ENCODE measurements at places on chromosomes 1 and 21.

DNA sequence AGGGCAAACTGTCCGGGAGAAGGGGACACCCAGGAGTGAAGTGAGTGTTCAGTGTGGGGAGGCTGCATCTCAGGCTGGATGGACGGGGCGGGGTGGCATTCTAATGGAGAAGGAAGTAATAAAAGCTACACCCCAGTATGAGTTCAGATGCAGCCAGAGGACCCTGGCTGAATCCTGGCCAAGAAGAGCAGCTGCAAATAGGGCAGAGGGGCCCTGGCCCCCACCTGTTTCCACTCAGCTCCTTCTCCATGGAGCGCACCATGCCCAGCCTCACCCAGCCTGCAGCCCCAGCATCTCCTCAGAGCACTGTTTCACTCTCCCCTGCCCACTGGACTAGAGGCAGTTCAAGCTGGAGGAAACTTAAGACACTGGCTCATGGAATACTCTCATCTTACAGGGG is 46.4 kb downstream of the KCND3 start:
- DNase-seq: no peak

DNA sequence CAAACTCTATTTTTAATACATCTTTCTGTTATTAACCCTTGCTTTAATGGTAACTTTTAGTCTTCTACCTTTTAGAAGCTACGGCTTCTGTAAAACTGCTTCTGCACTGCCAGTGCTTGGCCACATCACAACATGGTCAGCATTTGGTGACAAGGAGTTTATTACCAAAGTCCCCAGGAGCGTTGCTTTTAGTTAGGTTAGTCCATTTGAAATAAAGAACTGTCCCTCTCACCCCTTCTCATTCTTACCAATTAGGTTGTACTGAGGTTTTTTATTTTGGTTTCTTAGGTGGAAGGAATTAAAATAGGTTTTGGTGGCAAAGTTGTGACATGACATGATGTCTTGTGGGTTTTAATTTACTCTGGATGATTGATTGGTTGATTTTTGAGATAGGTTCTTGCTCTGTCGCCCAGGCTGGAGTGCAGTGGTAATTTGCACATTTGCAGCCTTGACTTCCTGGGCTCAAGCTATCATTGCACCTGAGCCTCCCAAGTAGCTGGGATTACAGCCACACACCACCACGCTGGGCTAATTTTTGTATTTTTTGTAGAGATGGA is 39.2 kb downstream of the SPEN start:
- no peak for DNase-seq

- no peak for DNase-seq
Observed at GRCh38 chr21:41564871-41565274, 56.9 kb upstream of the TMPRSS2 start.

DNA sequence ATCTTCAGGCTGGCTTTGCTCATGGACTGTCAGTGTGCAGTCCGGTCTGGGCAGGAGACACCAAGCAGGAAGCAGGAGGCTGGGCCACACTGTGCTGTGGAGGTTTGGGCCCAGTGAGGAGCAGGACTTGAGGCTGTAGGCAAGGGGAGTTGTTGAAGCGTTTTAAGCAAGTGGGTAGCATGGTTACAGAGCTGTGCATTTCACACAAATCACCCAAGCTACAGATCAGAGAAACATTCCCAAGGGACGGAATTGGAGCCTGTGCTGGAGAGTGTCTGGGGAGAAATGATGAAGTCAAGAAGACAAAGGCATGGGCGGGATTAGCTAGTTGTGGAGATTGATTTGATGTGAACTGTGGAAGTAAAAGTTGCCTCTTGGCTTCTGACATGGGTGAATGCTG is 60.9 kb downstream of the KIF21B start:
- DNase-seq: no peak

DNA sequence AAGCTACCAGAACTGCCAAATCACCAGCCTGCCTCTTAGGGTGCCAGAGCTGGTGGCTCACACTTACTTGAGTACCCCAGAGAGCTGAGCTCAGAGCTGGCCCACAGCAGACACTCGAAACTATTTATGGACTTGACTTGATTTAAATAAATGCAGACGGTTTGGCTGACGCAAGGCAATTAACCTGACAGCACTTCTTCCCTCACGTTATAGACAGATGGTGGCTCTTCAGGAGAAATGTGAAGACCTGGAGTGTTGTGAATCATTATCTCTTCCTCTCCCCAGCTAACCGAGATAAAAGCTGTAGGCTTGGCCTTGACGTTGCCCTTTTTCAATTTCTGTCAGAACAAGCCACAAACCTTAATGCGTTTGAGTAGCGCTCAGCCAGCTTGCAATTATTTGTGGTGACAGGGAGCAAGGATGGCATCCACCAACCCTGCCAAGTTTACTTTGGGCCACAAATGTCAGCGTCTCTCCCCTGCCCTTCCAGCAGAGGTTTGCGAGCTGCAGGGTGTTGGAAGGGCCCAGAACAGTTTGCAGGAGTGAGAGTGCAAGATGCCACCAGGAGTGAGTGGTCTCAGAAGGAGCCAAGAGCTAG is 34.0 kb upstream of the BCAR3 start:
- peak; percentile 38 for DNase-seq

GRCh38 chr1:204997591-204998355 is 45.2 kb upstream of the CNTN2 start:
- no peak for DNase-seq

DNA sequence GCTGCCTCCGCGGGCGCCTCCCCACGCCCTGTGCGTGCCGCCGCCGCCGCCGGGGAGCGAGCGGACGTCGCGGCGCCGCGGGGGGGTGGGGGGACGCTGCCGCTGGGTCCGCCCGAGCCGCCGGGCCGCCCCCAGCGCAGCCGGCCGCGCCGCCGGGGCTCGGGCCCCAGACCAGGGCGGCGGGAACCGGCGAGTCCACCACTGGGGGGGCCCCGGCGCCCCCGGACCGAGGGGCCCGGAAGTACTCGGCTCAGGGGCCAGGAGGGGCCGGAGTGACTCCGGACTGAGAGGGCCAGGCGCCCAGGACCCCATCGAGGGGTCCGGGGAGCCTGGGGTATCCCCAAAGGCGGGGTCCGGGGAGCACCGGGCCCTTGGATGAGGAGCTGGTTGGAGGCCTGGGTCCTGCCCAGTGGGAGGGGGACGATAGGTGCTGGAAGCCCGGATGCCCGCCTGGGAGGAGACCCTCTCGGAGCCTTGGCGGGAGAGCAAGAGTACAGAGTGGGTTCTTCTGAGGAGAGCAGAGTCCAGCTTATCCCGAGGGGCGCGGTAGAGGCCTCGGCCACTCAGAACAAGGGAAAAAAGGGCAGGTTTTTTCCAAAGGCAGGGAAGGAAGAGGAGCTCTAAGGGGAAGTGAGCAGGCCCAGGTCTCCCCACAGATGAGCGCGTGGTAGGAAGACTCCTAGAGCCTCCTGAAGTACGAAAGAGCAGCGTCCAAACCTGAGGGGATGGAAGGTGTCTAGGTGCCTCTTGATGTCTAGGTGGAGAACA is 556 bp downstream of the GMEB1 start:
- DNase-seq: no peak

DNA sequence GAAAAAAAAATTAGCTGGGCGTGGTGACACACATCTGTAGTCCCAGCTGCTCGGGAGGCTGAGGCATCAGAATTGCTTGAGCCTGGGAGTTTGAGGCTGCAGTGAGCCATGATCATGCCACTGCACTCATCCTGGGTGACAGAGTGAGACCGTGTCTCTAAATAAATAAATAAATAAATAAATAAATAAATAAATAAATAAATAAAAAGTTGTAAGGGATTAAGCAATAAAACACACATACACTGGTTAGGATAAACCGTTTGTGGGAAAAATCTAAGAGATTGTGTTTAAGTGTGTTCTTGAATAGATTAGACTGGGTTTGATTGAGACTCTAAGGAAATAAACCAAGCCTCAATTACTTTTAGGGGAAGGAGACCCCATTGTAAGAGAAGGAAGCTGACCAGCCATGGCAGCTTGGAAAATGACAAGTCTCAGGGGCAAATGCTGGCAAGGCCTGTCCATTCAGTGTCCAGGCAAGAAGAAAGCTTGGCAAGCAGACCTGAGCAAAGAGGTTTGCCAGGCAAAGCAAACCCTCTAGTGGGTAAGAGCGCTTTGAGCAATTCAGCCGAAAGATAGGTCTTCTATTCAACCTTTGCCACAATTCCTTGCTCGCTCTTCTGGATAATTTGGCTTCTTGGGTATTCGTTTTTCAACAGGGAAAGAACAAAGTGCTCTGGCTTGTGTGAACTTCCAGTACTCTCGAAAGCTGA is 106.9 kb upstream of the SERBP1 start:
- DNase-seq: no peak

DNA sequence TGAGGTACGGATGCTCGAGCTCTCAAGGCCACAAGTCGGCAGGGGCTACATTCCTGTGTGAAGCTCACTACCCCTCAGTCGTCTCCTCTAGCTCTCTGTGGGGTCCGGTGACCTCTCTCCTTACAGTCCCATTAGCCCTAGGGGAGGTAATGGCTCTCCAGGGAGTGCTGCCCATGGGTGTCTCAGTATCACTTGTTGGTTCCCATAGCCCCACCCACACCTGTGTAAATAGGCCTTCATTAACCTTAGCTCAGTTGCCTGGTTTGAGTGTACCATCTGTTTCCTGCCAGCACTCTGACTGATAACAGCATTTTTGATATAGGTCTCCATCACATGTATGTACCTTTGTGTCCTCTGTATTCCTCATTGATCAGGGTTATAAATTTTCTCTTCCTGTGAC is 133.2 kb upstream of the KCNJ15 start:
- DNase-seq: no peak

GRCh38 chr1:1554550-1554925 is 14.1 kb upstream of the TMEM240 start:
- DNase-seq: no peak

GRCh38 chr21:26332867-26333266 is 162.3 kb upstream of the APP start:
- no peak for DNase-seq

DNA sequence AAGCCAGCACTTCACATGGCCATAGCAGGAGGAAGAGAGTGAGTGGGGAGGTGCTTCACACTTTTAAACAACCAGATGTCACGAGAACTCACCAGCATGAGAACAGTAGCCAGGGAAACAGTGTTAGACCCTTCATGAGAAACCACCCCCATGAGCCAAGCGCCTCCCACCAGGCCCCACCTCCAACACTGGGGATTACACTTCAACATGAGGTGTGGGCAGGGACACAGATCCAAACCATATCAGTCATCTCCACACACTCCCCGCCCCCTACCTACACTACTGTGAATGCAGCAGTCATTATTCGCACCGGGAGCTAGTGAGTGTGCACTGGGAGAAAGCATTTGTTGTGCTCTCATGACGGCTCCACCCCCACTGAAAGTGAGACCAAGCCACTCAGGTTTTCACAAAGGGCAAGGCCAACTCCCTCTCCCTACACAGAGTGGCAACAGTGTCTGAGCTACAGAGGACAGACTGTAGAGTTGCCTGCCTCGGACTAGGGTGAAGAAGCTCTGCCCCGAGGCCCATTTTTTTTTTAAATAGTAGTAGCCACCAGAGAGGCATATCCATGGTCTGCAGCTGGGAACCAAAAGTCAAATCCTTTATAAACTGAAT is 125.6 kb downstream of the BARHL2 start:
- no peak for DNase-seq

GRCh38 chr1:9766759-9767442 is 56.9 kb downstream of the CLSTN1 start:
- DNase-seq: no peak

DNA sequence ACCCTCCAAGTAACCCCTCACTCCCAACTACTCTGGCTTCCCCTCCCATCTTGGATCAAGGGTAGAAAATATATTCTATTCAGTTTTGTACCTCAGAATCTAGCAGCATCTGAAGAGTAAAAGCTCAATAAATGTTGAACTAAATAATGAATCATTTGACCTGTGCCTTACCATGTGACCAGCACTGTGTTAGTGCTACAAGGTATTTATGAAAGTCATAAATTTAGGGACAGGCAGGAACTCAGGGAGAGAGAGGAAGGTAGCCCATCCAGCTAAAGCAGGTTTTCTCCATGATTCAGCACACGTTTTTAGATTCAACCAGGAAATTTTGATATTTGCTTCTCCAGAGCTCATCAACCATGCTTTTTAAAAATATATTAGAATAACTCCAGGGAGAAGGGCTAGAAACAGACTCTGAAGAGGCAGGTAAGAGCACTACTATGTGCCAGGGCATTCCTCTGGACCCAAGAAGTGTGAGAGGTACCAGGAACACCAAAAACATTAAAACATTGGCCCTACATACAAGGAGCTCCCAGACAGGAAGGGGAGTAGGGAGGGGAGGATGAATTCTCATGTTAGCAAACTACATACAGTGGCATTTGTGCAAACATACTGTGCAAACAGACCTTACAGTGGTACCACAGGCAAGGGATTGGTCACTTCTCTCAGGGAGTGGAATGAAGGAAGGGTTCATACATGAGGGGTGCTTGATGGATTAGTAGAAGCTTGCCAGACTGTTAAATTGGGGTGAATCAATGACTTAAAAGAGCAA is 64.3 kb downstream of the FYB2 start:
- DNase-seq: no peak

DNA sequence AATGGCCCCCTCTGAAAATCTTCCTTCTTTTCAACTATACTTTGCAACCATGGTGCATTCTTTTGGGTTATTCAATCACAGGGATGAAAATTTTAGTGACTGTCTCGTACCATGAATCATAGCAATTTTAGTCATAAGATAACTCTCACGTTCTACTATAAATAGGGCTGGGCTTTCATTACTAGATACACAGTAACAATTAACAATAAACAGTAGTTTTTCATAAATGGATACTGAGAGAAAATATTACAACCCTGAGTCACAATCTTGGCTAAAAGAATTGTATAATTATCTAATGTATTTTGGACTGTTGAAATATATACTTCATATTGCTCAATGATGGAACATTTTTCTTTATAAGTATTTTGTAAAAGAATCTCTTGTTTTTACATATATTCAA is 96.1 kb downstream of the TEX35 start:
- no peak for DNase-seq

DNA sequence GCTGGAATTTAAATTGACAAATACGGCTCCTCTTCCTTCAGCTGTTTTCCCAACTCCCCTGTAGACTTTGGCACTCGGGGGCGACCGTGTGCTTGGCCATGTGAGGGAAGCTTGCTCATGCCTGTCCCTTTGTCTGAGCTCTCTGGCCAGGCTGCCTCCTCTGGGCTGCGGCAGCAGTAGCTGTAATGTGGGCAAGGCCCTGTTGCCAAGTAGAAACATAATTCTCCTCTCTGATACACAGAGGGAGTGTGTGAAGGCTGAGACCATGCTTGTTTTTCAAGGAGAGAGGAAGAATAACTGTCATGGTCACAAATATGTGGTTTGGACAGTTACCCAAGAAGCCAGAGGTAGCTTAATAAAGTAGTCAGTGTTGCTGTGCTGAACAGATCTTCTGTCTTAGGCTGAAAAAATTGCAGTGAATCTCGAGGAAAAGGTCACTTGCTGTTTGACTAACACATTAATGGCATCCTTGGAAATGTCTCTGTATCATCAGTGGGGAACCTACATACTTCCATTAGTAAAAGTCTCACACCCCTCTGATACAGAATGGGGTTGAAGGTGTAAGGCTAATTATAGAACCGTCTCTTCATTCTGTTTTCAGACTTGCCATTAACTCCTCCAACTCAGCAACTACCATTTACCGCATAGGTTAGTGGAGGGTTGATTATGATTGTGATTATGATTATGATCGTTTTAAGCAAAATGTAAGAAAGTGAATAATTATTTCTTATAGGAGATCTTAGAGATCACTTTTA is 94.6 kb downstream of the TGFB2 start:
- DNase-seq: no peak

GRCh38 chr1:101030881-101031280 is 5.3 kb upstream of the DPH5 start:
- no peak for DNase-seq

Measured in cerebellar nuclear complex (tissue), 1 donor.